Stimulated activated CD4-positive, alpha-beta T cell treated with anti-CD3 and anti-CD28 coated beads, Interleukin-12 subunit alpha, Interleukin-12 subunit beta, amount 100 ng/mL, for 4 hours (primary cell): ENCODE measurements at places on chromosomes 6 and 20.

GRCh38 chr20:62428396-62429295 lies 1.3 kb upstream of the RBBP8NL start:
- no peak for DNase-seq

DNA sequence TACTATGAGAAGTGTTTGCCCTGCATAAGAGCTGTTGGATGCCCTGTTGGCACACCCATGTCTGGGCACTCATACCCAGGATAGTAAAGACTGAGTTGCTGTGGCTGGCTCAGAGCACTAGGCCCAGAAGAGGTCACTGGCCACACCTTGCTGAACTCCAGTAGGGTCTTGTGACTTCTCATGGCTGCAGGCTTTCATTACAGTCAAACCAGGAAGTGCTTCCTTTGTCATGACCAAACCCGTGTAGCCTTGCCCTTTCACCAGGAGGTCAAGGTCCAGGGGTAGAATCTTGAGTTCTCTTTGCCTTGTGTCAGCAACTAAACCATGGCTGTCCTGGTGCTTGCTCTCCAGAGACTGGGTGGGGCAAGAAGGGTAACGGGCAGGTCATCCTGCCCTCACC lies 49.5 kb downstream of the CD164 start:
- no peak for DNase-seq

GRCh38 chr6:145731447-145731846 lies 3.9 kb downstream of the EPM2A start:
- no peak for DNase-seq

DNA sequence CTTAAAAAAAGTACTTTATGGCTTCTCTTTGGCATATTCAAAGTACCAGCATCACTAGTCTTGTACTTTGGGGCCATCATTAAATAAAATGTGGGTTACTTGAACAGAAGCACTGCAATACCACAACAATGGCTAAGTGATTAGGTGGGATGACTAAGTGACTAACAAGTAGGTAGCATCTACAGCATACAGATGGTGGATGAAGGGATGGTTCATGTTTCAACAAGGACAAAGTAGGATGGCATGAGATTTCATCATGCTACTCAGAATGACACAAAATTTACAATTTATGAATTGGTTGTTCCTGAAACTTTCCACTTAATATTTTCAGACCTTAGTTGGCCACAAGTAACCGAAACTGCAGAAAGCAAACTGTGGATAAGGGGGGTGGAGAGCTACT lies 7.7 kb downstream of the MPC1 start:
- DNase-seq, result no peak

- no peak for DNase-seq
Observed at GRCh38 chr20:42338294-42339201, 720.4 kb upstream of the CHD6 start.

DNA sequence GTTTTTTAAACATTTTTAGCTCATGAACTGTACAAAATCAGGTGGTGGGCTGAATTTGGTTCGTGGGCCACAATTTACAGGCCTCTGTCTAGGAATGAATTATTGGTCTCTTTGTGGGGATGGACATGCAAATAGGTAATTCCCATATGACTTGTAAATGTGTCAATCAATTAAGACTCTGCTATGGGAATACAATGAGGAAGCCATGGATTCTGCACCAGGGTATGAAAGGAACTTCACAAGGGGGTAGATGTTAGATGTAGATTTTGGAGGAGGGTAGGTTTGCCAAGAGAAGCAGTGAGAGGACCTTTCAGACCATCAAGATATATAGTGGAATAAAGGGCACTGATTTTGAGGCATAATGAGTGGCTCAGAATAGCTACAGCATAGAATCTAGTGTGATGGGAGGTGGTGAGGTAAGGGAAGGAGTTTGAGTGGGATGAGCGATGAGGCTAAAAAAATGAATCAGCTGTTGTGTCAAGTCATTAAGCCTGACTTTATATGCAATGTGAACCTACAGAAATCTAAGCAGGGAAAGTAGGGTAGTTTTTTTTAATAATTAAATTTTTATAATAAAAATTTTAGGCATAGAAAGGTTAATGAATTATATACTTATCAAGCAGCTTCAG lies 32.6 kb upstream of the RNF182 start:
- no peak for DNase-seq

GRCh38 chr6:63899550-63899949 lies 263.9 kb downstream of the PHF3 start:
- no peak for DNase-seq

DNA sequence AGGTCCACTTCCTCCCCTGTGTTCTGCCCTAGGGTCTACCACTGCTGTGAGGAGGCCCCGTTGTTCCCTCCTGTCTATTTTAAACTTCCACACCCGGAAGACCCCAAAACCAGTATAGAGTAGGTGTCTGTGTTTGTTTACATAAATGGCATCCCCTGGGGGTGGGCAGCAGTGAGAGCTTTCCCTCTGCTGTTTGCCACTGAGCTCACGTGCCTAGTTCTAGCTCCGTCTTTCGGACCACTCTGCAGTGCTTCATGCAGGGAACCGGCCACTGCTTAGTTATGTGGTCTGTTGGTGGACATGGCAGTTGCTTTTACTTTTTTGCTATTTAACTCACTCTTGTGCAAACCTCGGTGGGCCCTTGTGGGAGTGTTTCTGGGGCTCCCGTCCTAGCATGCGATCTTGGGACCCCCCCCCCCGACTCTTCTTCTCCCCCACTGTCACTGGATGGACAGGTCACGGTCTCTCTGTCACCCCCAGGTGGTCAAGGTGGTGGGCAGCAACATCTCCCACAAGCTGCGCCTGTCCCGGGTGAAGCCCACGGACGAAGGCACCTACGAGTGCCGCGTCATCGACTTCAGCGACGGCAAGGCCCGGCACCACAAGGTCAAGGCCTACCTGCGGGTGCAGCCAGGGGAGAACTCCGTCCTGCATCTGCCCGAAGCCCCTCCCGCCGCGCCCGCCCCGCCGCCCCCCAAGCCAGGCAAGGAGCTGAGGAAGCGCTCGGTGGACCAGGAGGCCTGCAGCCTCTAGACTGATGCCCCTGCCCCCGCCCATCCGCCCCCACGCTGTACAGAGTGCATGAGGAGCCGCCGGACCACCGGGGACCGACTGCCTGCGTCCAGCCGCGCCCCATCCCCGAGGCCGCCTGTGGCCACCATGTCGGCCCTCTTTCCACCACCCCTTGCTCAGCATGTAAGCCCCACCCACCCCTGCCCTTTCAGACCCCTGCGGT lies 40.9 kb downstream of the VSTM2L start:
- no peak for DNase-seq

DNA sequence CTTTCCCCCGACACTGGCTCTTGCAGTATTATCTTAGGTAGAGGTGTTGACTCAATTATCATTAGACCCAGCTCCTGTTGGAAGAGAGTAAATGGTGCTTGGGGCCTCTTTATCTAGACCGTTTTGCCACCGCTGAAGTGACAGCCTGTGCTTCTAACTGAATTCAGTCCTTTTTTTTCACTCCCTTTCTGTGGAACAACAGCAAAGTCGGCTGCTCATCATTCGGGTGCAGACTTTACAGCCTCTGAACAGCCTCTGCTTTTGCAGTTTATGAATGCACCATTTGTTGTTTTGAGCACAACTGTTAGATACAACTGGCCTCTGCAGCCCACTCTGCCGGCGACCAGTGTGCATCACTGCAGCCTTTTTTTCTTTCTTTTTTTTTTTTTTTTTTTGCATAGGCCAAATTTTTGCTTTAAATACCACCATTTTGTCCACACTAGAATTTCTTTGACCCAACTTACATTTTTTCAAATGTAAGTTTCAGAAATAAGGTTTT lies 35.8 kb downstream of the RREB1 start:
- DNase-seq, result no peak

DNA sequence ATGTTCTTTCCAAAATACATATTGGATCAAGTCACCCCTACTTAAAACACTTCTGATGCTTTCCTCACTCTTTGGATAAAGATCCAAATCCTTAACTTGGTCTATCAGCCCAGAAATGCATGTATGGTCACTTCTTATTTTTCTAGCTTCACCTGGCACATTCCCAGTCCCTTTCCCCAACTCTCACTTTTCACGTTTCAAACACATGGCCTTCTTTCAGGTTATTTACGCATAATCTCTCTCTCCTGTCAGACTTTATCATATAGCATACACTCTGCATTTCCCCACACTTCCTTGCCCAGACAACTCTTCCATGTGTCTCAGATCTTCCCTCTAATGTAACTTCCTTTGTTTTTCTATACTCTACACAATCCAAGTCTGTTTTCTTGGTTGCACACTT lies 12.8 kb downstream of the PHIP start:
- DNase-seq, result no peak

- no peak for DNase-seq
Observed at GRCh38 chr6:106535012-106535411, 94.3 kb downstream of the RTN4IP1 start.

GRCh38 chr6:135577059-135577538 lies 79.6 kb upstream of the AHI1 start:
- no peak for DNase-seq

GRCh38 chr20:3106658-3107463 lies 22.3 kb upstream of the AVP start:
- DNase-seq, result no peak

DNA sequence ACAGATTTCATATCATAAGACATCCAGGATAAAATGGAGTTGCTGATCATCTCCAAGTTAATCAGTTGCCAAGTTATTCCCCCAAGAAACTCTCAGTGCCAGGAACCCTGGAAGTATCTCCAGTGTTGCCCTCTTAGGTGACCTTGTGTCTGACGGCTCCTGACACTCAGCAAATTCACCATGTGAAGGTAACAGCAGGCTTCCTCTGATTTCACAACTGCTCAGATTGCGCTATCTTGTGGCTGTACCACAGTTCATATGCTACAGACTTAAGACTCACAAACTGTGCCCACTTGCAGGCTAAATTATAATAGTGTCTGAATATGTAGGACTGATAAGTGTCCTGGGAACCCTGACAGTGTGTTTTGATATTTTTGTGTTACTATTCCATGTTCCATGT lies 186.6 kb upstream of the OPRM1 start:
- no peak for DNase-seq

GRCh38 chr6:7939184-7939863 lies 28.7 kb upstream of the TXNDC5 start:
- DNase-seq, result no peak
